GOT3 (cell line): ENCODE measurements at places on chromosomes 12 and 14.
A peak's percentile ranks its signal among the peaks of the same experiment; 100 is the strongest.

DNA sequence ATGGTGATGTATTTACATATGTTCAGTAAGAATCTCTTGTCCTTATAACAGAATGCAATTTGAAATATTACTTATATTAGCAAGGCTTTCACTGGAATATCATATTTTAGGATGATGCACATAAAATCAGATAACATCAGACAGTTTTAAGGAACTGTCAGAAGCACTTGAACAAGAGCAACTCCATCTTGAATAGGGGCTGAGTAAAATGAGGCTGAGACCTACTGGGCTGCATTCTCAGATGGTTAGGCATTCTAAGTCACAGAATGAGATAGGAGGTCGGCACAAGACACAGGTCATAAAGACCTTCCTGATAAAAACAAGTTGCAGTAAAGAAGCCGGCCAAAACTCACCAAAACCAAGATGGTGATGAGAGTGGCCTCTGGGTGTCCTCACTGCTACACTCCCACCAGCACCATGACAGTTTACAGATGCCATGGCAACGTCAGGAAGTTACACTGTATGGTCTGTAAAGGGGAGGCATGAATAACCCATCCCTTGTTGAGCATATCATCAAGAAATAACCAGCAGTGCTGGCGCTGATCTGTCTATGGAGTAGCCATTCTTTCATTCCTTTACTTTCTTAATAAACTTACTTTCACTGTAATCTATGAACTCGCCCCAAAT, 27.6 kb upstream of the ETV6 start:
- no peak for DNase-seq

- DNase-seq = no peak
Measured at GRCh38 chr14:97970222-97970621, 1173.0 kb downstream of the VRK1 start.

DNA sequence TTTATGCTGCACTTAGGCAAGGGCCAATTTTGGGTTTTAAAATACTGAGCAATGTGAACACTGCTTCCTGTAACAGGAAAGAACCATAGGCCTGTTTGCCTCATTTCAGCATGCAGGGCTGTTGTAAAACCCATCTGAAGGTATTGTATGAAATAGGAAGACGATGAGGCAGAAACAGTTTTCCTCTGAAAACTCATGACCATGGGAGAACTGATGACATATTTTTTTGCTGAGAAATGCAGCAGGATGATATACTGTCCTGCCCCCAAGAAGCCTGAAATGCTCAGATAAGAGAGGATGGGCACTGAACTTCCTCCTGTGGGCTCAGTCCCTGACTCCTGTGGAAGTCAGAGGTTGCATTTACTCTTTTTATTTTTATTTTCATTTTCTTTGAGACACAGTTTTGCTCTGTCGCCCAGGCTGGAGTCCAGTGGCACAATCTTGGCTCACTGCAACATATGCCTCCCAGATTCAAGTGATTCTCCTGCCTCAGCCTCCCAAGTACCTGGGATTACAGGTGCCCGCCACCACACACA, 17.4 kb downstream of the PYGL start:
- no peak for DNase-seq

DNA sequence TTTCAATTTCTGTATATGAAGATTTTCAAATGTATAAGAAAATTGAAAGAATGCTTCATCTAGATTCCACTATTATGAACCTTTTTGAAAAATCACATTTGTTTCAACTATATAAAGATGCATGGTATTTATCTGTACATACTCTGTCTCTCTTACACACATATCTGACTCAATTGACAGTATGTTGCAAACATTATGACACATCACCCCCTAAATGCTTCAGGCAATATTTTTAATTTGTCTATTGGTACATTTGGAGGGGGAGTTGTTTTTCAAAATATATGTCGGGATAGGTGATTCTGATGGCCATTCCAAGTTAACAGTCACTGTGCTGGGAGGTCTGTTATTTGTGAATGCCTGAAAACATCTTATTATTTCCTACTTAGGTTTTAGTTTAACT, 14.4 kb downstream of the PCNX1 start:
- DNase-seq = no peak

GRCh38 chr12:6963016-6963731, 7.3 kb downstream of the PHB2 start:
- no peak for DNase-seq

DNA sequence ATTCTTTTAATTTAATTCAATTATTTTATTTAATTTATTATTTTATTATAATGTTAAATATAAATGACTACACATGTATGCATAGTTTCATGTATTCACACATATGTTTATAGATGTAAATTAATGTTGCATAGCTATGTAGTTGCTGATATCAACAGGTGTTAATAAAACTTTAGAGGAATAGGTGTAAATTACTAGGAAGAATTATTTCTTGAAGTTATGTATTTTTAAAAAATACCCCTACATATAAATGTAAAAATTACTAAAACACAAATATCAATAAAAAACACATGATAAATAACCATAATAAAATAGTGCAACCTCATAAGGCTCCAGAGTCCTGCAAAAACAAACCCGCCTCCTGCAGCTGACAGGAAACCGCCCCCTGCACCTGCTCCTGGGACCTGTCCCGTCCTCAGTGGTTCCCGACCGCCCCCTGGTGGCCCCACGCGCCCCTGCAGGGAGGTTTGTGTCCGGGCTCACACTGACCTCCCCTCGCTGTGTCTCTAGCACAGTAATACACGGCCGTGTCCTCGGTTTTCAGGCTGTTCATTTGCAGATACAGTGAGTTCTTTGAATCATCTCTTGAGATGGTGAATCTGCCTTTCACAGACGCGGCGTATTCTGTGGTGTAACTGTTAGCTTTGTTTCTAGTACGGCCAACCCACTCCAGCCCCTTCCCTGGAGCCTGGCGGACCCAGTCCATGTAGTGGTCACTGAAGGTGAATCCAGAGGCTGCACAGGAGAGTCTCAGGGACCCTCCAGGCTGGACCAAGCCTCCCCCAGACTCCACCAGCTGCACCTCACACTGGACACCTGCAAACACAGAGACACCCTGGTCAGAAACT, 1264.0 kb downstream of the TMEM121 start:
- DNase-seq = peak; percentile 3

DNA sequence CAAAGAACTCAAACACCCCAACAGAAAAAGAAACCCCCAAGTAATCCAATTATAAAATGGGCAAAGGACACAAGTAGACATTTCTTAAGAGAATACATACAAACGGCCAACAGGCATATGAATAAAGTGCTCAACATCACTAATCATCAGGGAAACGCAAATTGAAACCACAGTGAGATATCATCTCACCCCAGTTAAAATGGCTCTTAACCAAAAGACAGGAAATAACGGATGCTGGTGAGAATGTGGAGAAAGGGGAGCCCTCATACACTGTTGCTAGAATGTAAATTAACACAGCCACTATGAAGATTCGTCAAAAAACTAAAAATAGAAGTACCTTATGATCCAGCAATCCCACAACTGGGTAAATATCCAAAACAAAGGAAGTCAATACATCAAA, 52.4 kb downstream of the CLMN start:
- no peak for DNase-seq

- no peak for DNase-seq
Measured at GRCh38 chr12:1716215-1716862, 25.5 kb downstream of the ADIPOR2 start.

- no peak for DNase-seq
Measured at GRCh38 chr12:131491155-131491554, 219.7 kb upstream of the SFSWAP start.

GRCh38 chr12:42484996-42485395, 104.5 kb downstream of the PRICKLE1 start:
- DNase-seq = no peak

GRCh38 chr12:39685854-39686657, 66.5 kb upstream of the ABCD2 start:
- DNase-seq = no peak

DNA sequence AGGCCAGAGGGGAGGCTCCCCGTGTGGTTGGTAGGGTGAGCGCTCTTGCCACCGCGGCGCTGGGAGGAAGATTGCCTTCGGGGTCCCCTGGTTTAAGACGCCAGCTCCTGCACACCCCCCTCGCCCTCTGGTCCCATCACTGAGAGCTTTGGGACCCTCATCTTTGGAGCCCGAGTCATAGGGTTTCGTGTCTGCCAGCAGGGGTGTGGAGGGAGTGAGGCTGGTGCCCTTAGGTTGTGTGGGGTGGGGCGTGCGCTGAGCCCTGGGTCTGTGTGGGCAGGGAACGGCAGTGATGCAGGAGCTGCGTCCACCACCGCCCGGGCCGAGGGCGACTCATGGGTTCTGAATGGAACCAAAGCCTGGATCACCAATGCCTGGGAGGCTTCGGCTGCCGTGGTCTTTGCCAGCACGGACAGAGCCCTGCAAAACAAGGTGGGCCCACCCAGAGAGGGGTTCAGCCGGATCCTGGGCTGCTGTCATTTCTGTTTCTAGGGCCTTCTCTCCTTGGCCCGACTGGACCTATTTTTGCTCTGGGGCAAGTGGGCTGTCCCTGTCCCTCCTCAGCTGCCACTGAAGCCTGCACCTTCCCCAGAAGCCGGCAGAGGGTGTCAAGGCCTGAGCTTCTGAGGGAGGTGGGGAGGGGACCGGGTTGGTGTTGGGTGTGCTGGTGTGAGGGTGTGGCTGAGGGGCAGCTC, 12.1 kb downstream of the ACADS start:
- DNase-seq = no peak

- DNase-seq = no peak
Measured at GRCh38 chr12:70529647-70530046, 107.6 kb downstream of the PTPRB start.

DNA sequence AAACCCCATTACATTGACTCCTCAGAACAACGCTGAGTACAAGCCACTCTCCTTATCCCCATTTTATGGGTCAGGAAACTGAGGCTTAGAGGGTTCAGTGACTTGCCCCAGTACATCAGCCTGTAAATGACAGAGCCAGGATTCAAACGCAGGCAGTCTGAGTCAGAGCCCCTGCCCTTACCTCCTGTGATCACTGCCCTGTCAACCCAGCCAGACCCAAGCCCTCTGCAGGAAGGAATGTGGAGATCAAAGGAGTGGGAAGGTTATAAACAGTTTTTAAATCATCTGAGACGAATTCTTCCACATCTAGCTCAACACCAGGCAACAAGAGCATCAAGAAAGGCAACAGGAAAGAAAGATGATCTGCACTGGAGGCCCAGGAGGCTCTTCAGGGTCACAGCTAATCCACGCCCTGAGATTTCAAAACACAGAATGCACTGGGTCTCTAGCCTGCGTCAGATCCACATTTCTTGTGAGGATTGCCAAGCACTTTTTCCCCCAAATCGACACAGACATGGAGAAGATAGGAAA, 38.5 kb downstream of the SPTB start:
- DNase-seq = no peak

DNA sequence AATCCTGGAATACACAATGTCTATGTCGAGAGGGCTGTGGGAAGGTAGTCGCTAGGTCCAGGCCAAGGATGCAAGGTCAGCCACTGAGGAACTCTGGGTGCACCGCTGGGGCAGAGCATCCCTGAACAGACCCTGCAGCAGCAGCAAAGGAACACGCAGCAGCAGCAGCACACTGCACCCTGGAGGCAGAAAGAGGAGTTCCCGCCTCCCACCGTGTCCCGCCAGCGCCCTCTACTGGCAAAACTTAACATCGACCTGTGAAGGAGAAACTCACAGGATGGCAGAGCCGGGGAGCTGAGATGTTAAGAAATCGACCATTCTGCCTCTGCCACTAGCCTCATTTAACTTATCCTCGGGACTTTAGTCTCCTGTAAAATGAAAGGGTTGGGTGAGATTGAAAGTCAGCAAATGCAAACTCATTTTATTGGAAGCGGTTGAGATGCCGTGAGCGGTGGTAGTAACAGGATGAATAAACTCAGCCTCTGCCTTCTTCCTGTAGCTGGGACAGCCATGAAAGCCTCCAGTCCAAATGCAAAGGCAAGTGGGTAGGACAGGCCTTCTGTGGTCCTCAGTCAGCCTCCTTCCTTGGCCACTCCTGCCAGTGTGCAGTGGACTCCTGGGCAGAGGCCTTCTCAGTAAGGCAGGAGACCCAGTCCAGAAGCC, 45.6 kb downstream of the STAB2 start:
- no peak for DNase-seq

GRCh38 chr14:102196902-102197230, 57.2 kb downstream of the WDR20 start:
- no peak for DNase-seq

GRCh38 chr12:100174495-100174894, 26.1 kb upstream of the ACTR6 start:
- no peak for DNase-seq

GRCh38 chr14:75295061-75295461, 16.4 kb downstream of the FOS start:
- DNase-seq = no peak

DNA sequence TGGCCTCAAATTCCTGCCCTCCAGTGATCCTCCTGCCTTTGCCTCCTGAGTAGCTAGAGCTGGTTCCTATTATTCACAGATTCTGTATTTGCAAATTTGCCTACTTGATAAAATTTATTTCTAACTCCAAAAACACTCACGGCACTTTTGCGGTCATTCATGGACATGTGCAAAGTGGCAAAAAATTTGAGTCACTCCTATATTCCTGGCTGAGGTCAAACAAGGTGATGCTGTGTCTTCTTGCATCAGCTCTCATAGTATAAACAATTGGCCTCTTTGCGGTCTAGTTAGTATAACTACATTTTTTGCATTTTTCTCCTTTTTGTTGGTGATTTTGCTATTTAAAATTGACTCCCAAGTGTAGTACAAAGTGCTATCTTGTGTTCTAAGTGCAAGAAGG, 24.7 kb downstream of the ATF1 start:
- DNase-seq = no peak

DNA sequence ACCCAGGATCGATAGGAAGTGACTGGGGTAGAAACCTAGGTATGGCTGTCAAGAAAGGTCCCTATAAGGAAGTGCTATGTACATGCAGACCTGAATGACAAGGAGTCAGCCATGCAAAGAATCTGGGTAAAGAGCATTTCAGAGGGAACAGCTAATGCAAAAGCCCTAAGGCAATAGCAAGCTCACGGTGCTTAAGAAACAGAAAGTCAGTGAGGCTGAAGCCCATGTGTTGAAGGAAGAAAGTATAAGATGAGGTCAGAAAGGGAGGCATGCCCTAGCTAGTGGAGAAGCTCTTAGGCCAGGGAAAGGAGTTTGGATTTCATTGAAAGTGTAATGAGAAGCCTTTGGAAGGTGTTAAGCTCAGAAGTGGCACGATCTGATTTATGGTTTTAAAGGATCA, 6.0 kb upstream of the ADCY6 start:
- no peak for DNase-seq

GRCh38 chr14:78307671-78308070, 137.5 kb downstream of the NRXN3 start:
- DNase-seq = no peak

GRCh38 chr12:52091061-52091460, 11.6 kb downstream of the SMIM41 start:
- DNase-seq = no peak

- DNase-seq = no peak
Measured at GRCh38 chr12:118635276-118635675, 258.9 kb downstream of the SUDS3 start.

GRCh38 chr14:33996462-33996861, 45.6 kb upstream of the EGLN3 start:
- DNase-seq = no peak

- no peak for DNase-seq
Measured at GRCh38 chr14:32469388-32470160, 140.5 kb downstream of the AKAP6 start.
